ENCODE measurements at places on chromosomes 6 and 20.
A peak's percentile ranks its signal among the peaks of the same experiment; 100 is the strongest.

GRCh38 chr6:104332364-104332763 is 527.4 kb downstream of the HACE1 start:
- DNase-seq: no peak

GRCh38 chr20:43825051-43825402 is 89.6 kb upstream of the TOX2 start:
- peak; percentile 40 for DNase-seq

GRCh38 chr6:26003102-26003694 is 40.6 kb downstream of the TRIM38 start:
- no peak for DNase-seq

- DNase-seq: peak; percentile 8
Observed at GRCh38 chr6:797479-798077, 104.6 kb upstream of the EXOC2 start.

DNA sequence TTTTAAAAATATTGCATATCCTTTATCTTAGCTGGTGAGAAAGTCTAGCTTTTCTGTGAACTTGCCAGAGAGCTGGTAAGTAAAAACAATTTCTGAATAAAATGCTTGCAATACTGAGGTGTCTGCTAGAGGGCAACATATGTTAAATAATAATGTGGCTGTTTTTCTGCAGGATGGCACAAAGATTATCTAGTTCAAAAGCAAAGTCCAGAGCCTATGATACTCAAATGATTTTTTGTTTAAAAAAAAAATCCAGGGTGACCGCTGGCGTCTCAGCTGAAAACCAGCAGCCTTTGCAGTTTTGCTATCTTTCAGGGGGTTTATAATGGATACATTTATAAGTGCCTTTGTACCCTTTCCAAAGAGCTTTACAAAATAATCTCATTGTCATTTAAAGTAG is 194.9 kb downstream of the PHACTR1 start:
- no peak for DNase-seq

DNA sequence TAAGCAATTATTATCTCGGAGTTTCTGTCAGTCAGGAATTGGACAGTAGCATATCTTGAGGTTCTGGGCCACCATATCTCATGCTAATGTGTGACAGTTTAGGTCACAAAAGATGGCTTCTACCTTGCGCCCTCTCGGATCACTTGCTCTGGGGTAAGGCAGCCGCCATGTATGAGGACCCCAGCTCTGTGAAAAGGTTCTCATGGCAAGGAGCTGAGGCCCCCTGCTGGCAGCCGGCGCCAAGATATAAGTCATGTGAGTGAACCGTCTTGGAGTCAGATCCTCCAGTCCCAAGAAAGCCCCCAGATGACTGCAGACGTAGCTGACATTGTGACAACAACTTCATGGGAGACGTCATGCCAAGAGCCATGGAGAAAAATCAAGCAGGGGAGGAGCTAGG is 670.8 kb downstream of the KIF16B start:
- DNase-seq: no peak

- peak; percentile 67 for DNase-seq
Observed at GRCh38 chr20:297098-297924, at the start of gene ZCCHC3. Gene ZCCHC3 (plus strand): TSS chr20:297570. CDS start chr20:297587, 17 bp downstream.

DNA sequence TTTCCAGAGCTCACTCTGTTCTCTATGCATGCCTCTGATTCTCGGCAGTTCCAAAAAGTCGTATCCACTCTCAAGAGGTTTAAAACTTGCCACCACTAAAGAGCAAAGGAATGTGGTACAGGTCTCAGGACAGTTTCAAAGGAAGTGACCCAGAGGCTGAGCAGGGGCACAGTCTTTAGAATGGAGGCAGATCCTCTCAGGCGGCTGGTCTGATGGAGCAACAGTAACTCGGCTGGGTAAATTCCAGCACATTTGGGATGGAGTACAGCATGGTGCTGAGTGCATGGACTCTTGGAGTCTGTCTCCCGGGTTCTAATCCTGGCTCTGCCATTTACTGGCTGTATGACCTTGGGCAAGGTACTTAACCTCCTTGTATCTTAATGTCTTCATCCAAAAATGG is 88.1 kb upstream of the BACH2 start:
- DNase-seq: no peak

DNA sequence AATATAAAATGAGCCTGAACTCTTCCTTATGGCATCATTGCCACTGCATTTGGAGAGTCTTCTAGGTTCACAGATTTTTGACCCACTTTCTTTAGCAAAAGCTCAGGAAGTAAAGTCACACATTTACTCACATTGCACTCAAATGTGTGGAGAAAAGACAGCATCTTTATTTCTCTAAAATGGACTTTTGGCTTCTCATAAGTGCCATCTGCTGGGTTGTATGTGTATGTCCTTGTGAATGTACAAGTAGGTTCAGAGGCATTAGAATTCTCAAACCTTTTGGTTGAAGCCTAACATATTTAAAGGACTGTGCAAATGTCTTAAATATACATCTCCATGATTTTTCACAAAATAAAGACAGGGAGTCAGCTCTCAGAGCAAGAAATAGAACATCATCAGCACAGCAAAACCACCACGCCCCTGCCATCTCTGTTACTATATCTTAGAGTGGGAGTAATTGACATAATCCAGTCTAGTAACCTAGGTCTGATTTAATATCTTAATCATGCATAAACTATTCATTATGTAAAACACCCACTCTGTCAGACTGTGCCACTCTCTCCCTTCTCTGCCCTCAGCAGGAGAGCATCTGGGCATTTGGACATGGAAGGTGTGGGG is 42.2 kb upstream of the SPTLC3 start:
- DNase-seq: no peak

- DNase-seq: no peak
Observed at GRCh38 chr20:60236613-60237012, 278.4 kb downstream of the CDH26 start.

DNA sequence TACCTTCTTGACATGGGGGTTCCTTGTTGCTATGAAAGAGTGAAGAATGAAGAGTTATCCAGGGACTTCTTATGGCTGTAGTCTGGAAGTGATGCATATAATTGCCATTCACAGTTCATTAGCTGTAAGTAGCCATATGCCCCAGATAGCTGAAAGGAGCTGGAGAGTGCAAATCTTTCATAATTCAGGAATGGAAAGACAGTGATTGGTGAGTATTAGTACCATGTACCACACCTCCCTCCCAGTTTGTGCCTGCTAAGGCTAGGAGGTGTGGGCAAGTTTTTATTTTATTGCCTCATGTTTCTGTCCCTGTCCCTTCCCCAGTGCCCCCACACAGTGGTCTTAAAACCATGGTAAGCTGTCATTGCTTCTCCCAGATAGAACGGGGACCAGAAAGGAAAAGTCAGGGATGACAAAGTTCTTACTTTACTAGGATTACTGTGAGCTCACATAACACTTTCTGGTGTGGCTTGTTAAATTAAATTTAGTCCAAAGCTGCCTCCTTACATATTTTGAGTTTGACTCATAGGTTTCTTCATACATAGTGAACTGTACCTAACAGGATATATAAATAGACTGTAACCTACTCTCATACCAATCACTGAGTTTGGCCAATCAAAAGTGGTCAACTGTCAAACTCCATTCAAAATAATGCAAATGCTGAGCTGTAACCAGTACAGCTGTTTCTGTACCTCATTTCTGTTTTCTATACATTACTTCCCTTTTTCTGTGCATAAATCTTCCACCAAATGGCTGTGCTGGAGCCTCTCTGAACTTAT is 119.4 kb downstream of the RFPL4B start:
- no peak for DNase-seq

DNA sequence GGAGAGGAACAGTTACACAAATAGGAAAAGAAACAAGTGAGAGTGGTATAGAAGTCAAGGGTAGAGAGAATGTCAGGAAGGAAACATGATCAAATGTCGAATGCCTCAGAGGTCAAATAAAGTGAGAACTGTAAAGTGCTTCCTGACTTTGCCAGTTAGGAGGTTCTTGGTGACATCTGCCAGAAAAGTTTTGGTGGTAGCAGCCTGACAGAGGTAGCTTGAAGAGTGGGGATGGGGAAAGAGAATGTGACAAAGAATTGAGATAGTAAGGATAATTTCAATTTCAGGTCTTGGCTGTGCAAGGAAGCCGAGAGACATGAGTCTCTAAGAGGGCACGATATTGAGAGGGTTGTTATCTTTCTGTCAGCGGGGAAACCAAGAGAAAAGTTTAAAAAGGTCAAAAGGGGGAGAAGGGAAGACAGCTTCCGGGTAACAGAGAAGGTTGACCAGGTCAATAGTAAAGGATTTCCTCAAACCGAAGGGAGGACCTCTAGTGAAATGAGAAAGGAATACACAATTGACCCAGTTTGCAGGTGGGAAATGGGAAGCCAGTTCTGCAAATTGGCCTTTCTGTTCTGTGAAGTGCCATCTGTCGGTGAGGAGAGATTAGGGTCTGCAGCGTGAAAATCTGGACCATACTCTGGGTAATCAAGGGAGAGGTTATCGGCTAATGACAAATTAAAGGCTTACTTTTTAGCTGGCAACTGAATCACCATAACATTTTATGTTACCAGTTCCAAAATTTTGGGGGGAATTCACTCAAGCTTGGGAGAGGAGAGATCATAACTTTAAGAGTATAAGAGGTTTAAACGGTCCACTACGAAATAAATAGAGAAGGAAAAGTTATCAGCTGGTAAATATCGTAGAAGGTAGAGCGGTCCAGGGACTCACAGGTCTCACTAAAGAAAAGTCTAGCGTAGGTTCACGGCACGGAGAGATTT is 973 bp upstream of the BRD2 start:
- DNase-seq: no peak

DNA sequence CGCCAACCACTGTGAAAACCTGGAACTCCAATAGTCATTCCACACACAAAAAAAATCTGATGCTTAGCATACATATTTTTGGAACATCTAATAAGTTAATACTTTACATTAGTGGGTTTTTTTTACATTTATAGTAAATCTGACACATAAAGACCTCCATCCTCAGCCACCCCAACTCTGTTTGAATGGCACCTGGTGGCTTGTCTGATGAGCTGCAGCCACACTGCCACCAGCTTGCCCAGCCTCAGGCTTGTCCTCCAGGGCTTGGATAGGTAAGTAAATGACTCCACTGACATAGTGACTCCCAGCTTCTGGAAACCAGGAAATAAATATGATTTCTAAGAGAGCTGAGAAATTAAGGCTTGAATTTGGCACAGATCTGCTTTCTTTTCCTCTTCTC is 71.5 kb downstream of the ZNF133 start:
- no peak for DNase-seq

- DNase-seq: peak; percentile 95
Observed at GRCh38 chr6:117771403-117771802, 96.1 kb downstream of the NUS1 start.

DNA sequence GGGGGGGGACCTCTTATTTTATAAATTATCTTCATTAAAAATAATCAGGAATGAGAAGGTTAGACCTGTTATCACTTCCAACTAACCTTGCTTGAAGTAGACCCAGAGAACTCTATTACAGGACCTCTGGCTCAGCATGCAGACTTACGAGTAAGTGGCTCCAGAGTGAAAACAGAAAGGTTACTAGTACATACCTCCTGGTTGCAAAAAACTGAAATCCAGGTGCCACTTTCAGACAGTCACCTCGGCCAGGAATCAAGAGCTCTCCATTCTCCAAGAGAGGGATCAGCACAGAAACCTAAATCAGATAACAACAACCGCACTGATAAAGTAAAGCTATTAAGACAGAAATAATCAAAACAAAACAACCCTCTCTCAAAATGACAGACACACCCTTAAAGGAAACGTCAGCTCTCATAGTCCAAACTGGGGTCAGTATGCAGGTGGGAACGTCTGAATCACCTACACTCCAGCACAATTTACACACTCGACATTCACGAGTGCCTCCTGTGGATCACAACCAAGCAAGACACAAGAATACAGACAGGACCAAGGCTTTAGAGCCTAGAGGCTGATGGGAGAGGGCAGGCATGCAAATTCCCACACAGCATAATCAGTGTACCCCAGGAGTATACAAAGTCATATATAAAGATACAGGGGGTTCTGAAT is 31.8 kb downstream of the MDN1 start:
- DNase-seq: no peak

DNA sequence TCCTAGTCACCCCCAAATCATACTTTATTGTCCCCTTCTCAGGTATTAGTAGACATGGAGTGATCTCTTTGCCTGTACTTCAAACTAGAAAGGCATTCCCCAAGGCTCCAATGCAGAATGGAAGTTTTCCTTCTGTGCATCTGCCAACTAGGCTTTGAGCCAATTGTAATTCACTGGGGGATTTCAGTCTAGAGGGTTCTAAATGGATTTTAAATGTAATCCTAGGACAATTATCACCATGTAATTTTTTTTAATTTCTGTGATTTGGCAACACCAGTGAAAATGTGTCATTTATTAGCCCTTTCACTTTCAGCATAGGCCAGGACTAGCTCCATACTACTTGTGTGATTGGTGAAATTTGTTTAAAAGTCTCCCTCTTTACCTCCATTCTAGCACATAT is 557.6 kb upstream of the MARCKS start:
- no peak for DNase-seq

DNA sequence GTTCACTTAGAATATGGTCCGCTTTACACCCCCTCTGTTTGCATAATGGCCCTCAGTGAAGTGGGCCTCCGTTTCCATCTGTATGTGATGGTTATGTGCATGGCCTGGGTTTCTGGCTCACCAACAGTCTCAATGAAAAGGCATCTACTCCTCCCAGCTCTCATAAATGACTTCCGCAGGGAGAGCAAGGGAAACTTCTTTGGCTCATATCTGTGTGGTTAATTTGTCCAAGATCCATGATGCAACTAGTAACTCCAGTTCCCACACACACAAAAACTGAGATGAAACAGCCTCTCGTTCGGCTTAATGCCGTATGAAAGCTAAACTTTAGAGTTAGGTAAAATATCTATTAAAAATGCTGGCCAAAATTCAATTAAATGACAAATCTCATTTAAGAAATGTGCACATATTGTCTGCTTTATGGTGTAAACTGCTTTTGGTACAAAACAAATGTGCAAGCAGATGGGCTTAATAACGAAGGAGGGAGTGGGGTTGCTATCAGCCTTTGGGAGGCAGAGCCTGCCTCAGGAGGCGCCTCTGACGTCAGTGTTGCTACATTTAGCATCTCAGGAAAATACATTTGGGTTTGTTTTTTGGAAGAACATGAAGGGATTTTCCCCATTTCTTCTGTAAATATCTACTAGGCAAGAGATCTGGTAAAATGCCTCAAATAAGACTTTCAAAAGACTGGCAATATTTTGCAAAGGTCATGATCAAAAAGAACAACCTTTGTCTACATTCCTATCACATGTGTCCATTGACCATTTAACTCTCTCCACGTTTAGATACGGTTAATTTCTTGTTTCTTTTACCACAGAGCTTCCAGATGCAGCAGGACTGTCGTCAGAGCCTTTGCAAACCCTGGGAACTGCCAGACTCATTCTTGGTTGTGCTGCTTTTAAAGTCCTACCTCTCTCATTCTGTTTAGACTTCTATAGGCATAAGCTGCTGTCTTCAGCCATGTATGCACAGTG is 96.8 kb downstream of the ARMC2 start:
- DNase-seq: no peak

Measured in GM12864 (cell line).